ENCODE measurements at places on chromosomes 11 and 22. TPM values are rescaled to one million over a fixed set of nuclear protein-coding genes. Genes with fewer than 3 reads are reported as not detected.

DNA sequence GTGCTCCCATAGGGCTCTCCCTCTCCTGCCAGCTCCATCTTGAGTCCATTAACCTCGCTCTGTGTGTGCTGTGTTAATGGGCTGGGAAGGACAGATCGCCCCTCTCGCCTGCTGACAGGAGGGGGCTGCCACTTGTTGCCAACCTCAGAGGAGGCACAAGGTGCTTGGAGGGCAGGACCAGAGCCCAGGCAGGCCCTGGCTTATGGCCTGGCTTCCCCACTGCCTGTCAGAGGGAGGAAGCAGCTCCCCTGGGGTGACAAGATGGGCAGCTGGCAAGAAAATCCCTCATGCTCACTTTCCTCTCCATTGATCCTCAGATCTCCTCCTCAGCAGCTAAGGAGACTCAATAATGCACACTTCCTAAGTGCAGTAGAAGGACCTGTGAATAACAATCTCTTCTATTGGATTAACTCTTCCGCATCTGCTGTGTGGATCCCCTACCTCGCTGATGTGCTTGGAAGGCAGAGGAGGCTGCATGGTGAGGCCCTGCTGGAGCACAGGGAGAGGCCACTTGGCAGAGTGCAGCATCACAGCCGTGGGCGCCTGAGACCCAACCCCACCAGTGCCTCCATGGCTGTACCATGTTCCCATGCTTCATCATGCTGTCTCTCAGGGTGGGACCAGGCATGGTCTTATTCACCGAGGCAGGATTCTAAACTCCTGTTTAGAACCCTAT lies 70.3 kb downstream of the TRIM29 start:
- DNase-seq: no peak

NXPE4 gene
- total RNA-seq: not detected

DNA sequence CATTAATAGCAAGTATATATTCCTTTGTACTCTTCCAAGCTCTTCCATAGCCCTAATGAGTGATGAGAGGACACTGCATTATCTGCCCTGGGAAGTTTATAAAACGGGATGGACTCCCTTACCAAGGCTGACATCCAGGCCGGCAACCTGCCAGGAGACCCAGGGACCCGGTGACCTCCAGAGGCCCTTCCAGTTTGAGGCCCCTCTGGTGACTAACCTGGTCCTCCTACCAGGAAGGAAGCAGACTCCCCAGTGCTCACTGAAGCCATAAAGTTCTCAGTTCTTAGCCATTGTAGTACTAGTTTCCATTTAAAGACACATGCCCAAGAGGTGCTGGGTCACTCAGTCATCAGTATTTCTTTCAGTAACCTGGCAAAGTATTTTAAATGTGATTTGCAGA lies 345.4 kb downstream of the TENM4 start:
- no peak for DNase-seq

PLEKHA7 gene
- 15.6 TPM for total RNA-seq

DNA sequence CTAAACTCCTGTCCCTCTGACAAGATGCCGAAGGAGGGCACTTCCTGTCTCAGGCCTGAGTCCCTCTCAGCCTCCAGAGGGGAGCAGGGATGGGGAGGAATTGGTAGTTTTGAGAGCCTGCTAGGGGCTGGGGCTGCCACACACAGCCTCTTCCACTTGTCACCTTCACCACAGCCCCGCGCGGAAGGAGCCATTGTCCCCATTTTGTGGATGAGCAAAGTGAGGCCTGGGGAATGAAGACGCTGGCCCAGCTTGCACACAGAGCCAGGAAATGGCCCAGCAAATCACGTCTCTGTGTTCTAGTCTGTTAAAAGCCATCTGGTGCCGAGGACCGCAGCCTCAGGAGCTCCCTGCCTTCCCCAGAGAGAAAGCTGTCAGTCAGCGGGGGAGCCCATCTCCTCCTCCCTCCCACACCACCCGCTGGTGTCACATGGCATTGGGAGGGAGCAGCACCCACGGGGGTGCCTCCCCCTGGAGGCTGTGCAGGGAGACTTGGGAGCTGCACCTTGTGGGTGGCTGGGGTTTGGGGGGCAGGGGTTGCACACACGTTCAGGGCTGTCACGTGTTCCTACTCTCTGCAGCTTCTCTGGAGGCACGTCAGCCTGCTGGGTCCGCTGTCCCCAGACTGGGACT lies 34.6 kb downstream of the RASD2 start:
- no peak for DNase-seq

DNA sequence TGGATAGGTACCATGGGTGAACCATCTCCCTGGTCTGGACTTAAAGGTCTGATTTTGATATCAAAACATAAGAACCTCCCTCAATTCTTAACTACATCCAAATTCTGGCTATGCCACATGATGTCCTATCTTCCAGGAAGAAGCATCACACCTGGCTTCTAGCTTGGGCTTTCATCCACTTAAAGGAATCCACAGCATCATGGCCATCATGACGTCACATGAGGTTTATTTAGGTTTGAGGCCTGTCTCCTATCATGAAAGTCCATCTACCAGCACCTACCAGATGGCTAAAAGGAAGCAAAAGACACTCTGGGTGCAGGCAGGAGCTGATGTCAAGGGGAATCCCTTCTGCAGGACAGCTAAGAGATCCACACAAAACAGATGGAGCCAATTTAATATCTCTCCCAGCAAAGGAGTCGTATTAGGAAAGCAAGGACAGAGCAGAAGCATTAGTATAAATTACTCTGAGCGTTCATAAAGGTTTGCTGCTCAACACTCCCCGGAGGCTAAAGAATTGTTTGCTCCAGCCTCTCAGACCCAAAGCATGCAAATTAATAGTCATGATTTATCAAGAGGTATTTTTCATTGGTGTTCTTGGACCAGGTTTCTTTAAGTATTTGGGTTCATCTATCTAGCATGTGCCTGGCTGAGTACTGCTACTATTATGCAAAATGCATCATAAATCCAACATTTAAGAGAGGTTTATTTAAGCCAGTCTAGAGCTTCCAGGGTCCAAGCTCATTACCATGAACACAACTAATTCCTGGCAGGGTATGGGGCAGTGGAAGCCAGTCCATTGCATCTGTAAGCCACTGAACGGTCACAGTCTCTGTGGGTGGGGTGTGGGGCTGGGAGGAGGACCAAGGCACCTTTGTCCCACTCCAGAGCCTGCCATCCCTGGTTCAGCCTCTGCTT lies 47.2 kb downstream of the GALNT18 start:
- no peak for DNase-seq

DNA sequence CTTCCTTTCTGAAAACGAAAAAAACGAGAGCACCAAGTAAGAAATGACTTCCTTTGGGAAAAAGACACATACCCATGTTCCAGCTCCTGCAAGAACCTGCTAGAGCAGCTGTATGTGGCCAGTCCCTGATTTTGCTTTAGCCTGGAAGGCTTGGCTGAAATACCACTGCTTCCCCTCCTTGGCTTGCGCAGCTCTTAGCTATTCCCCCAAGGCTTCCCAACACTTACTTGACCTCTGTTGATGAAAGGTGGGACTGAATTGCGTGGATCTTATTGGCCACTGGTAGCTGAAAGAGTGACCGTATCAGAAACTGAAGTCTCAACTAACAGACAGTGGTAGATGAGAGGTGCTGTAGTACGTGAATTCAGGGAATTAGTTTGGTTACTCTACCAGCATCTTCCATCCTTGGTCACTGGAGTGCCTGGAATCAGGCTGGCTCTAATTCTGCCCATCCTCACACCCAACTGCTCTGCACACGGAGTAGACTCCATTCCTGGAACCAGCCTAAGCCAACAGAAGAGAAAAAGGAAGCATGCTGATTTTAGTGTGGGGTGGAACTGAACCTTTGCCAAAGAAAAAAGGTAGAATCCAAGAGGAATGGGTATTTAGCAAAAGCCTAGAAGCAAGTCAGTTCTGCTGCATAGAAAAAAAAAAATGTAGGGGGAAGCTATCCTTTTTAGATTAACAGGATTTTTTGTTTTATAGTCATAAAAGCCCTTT lies 73.8 kb upstream of the CRTAM start:
- DNase-seq: no peak
